Fibroblast of upper back skin (primary cell): ENCODE measurements at places on chromosomes 2 and 18.

- DNase-seq: peak; percentile 35
Observed at GRCh38 chr18:9366126-9366714, 31.6 kb downstream of the TWSG1 start.

GRCh38 chr2:229914171-229914570 is 7.6 kb downstream of the TRIP12 start:
- DNase-seq: no peak

DNA sequence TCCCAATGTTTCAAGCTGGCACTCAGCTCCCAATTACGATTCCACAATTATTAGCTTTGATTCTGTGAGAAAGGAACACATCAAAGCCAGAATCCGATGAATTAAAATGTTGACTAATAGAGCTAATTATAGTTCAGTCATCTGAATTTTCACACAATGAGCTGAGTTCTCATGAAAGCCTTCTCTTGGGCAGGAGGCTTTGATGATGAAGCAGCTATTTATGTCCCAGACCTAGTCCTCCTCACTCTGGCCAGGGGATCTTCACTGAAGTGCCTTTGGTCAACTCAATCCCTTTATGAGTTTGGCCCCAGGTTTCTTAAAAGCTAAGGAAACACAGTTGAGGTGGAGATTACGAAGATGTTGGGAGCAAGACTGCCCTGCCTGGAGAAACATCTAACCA is 74.7 kb upstream of the PPM1B start:
- DNase-seq: no peak

GRCh38 chr2:53170466-53170865 is 597.1 kb upstream of the CHAC2 start:
- no peak for DNase-seq

- peak; percentile 92 for DNase-seq
Observed at GRCh38 chr2:174797781-174798276, 33.6 kb upstream of the CHRNA1 start.
